ENCODE measurements at places on chromosomes 4 and X. TPM values are rescaled to one million over a fixed set of nuclear protein-coding genes. Genes with fewer than 3 reads are reported as not detected.
A peak's percentile ranks its signal among the peaks of the same experiment; 100 is the strongest.

The CRLF2 gene
- total RNA-seq: not detected

The TLR7 gene
- total RNA-seq: not detected

The GPR50 gene
- total RNA-seq: 2.2 TPM

The ART3 gene
- total RNA-seq: not detected

The GPR143 gene
- total RNA-seq: 10.6 TPM

The FAM50A gene
- total RNA-seq: 36.3 TPM

The CRMP1 gene
- total RNA-seq: 91.4 TPM

GRCh38 chr4:56195025-56195424 lies 192.3 kb downstream of the AASDH start:
- no peak for DNase-seq

- DNase-seq: no peak
Observed at GRCh38 chr4:12926189-12927066, 557.7 kb downstream of the RAB28 start.

DNA sequence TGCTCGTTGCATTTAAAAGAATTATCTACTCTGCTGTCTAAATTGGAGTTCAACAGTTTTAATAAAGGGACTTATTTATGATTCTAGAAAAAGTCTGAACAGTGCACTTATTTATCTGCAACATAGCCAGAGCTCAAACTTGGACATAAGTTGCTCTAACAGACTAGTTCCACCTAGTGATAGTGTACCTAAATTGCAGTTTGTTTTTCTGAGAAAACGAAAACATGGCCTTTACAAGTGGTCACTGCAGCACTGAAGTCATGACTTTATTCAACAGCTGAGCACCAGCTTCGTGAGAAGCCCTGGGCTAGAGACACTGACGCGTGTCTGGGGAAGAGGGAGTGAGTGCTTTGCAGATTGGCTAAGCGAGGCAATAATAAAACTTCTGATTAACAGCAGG lies 77.3 kb upstream of the IGSF1 start:
- no peak for DNase-seq

- no peak for DNase-seq
Observed at GRCh38 chrX:151167791-151168345, 8.5 kb upstream of the GPR50 start.

DNA sequence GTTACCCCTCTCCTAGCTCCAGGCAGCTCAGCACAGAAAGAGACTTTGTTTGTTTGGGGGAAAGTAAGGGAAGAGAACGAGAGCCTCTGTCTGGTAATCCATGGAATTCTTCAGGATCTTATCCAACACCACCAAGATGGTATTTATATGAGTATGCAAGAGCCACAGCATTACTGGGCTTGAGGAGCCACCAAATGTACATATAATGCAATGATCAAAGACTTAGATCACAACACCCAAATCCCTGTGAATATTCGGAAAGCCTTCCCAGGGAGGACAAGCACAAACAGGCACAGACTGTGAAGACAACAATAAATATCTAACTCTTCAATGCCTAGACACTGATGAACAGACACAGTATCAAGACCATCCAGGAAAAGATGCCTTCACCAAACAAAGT lies 116.6 kb downstream of the UPRT start:
- no peak for DNase-seq

- no peak for DNase-seq
Observed at GRCh38 chrX:125475482-125475881, 155.8 kb downstream of the TEX13C start.

DNA sequence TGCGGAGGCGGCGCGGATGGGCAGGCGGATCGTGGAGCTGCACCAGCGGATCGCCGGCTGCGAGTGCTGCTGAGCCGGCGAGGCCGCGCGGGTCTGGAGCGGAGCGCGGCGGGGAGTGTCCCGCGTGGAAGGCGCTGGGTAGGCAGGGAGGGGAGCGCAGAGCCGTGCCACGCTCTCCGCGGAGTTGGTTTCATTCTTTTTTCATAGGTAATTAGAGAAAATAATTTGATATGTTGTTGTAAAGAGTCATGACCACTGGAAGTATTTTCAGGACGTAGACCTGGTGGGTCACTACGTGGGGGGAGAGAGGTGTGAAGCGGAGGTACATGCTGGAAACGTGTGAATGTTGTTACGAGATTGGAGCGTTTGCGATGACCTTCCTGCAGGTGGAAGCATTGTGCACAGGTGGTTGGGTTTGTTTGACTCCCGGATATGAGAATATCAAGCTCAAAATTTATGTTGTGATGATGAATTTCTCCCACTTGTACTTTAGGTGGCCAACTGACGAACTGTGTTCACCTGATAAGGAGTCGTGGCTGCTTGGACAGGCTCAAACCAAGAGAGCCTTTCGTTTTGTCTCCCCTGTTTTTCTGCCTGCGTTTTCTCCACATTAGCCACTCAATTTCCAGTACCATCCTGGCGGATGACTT lies 19.1 kb upstream of the S100P start:
- peak; percentile 40 for DNase-seq

DNA sequence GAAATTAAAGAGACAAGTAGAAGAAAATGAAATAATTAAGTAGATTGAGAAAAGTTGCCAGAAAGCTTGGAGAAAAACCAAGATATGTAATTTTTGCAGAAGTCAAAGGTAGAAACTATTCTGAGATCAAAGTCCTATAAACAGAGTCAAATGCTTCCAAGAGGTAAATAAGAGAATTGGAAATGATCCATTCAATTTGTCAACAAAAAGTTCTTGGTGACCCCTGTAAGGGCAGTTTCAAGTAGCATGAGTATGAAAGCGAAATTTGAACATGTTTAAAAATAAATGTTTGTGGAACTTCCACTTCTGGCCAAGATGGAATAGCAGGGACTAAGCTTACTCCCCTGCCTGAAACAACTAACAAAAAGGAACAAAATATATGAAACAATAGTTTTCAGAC lies 562.0 kb downstream of the SMARCA1 start:
- no peak for DNase-seq

DNA sequence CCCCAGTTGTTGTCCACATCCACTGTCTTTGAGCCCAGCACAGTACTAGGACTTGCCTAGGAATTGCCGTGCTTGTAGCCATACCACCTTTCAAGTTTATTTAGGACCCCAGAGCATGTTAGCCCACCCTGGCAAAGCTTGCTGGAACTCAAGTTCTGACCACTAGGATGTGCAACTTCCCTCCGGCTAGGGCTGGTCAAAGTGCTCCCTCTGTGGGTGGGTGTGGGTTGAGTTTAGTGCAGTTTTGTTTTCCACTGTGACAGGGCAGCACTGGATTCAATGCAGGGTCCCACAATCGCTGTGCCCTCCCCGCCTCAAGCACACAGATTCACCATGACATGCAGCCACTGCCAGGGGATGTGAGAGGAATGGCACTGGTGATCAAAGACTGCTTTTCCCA lies 96.0 kb downstream of the RASGEF1B start:
- DNase-seq: no peak

- DNase-seq: no peak
Observed at GRCh38 chr4:133694416-133694815, 507.2 kb downstream of the PABPC4L start.

GRCh38 chr4:56271131-56271530 lies 116.2 kb downstream of the AASDH start:
- no peak for DNase-seq
